ENCODE measurements at places on chromosomes 5 and 9.

- DNase-seq, result no peak
These were observed 12.0 kb downstream of the BTNL9 start for GRCh38 chr5:181051841-181052671.

- no peak for DNase-seq
These were observed 419.3 kb upstream of the MEF2C start for GRCh38 chr5:89302102-89302891.

DNA sequence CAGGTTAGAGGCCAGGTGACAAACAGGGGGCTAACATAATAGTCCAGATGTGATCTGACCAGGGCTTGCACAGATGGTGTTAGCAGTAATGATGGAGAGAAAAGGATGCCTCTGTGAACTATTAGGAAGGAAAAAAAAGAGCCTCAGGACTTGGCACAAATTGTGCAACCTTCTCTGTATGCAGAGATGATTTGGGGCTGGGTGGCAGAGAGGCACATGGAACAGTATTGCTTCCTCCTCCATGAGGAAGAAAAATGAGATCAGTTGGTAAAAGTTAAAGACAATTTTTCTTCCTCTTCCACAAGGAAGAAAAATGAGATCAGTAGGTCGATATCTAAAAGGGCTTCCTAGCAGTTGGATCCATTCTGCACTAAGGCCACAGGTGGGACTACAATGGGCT is 13.9 kb upstream of the ANXA6 start:
- DNase-seq, result no peak

DNA sequence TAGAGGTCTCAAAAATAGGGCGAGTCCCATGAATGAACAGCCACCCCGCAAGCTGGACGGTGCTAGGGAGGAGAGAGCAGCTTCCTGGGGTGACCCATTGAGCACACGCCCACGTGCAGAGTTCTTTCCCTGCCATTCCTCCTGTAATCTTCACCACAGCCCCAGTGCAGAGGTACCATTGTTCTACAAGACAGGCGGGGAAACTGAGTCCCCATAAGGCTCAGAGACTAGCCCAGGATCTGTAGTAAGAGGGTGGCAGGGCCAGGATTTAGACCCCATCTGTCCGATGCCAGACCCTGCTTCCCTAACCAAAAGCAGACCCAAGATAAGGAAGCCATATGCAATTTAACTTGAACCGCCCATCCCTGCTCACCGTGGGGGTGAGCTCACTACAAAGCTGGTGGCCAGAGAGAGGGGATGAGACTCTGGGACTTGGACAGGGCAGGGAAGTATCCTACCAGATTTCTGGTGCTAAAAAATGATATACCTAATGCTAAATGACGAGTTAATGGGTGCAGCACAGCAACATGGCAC is 36.7 kb upstream of the ORM1 start:
- no peak for DNase-seq

Measured in activated CD4-positive, alpha-beta T cell treated with anti-CD3 and anti-CD28 coated beads for 24 hours (primary cell).